ENCODE measurements at places on chromosomes 11 and 22.

DNA sequence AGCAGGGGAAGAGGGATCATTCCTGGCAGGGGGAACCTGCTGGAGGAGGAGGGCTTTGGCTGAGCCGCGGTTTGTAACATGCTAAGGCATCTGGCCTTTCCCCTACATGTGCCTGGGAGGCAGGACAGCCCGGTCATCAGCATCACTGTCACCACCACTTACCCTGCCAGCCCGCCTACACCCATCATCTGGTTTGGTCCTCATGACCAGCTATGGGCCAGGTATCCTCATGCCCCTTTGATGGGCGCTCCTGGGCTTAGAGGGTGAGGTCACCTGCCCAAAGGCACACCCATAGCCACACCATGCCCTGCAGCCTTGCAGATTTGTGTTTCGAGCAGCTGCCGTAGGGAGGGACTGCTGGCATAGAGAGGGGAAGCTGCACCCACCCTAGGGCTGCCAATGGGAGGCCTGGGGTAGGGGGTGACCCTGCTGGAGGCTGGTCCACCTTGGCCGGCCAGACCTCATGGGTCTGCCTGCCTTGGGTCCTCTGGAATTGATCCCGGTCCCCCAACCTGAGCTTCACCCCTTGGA is 2.6 kb downstream of the MRGPRF start:
- H3K4me1 ChIP-seq = peaks cover 16% of the 10 kb centered on the region
- no peak overlapping the region for H3K4me3 ChIP-seq
- H3K27me3 ChIP-seq = no peaks in the 10 kb centered on the region
- no peak for DNase-seq

GRCh38 chr22:36197065-36197440 is 4.6 kb downstream of the APOL4 start:
- H3K4me1 ChIP-seq = peaks cover 19% of the 10 kb centered on the region
- no peaks in the 10 kb centered on the region for H3K36me3 ChIP-seq
- DNase-seq = peak; percentile 77

- DNase-seq = no peak
- no peak overlapping the region for H3K27ac ChIP-seq
- H3K36me3 ChIP-seq = no peaks in the 10 kb centered on the region
- no peaks in the 10 kb centered on the region for H3K4me1 ChIP-seq
Measured at GRCh38 chr11:107996006-107996776, 12.5 kb upstream of the CUL5 start.

GRCh38 chr22:22770881-22771280 is 116.7 kb upstream of the IGLL5 start:
- no peaks in the 10 kb centered on the region for H3K4me1 ChIP-seq
- H3K36me3 ChIP-seq = no peaks in the 10 kb centered on the region
- H3K27me3 ChIP-seq = no peaks in the 10 kb centered on the region
- DNase-seq = no peak
- no peak overlapping the region for H3K27ac ChIP-seq

DNA sequence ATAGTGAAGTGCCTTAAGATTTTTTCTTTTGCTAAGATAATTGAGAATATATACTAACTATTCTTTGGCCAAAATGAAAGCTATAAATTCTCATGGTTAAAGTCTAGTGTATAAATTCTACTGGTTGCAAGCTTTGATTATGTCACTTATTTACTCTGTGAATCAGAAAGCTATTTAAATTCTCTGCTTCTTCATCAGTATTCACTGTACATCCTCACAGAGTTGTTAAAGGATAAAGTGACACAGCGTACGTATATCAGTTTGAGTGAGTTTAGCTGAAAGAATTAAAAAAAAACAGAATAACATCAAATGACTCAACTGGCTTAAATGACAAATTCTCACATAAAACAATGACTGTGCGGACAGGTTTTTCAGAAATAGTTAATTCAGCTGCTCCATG is 453.1 kb downstream of the NELL1 start:
- no peak overlapping the region for H3K27ac ChIP-seq
- no peaks in the 10 kb centered on the region for H3K36me3 ChIP-seq
- H3K4me3 ChIP-seq = no peak overlapping the region
- no peak for DNase-seq
- no peaks in the 10 kb centered on the region for H3K27me3 ChIP-seq

DNA sequence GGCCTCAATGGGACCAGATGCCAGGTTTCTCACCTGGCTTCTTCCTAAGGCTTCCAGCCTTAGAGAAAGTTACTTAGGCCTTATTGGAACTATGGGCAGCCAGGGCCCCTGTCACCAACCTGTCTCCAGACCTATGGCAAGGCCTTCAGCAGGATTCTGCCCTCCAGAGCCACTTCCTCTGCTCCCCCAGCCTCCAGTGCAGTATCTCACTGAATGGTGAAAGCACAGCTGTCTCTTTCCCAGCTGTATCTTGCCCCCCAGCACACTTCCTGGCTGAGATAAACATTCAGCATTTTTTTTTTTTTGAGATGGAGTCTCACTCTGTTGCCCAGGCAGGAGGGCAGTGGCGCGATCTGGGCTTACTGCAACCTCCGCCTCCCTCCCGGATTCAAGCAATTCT is 1.5 kb downstream of the SLC2A11 start:
- H3K27ac ChIP-seq = no peak overlapping the region
- peaks cover 10% of the 10 kb centered on the region for H3K4me1 ChIP-seq
- no peak overlapping the region for H3K4me3 ChIP-seq
- no peaks in the 10 kb centered on the region for H3K27me3 ChIP-seq

DNA sequence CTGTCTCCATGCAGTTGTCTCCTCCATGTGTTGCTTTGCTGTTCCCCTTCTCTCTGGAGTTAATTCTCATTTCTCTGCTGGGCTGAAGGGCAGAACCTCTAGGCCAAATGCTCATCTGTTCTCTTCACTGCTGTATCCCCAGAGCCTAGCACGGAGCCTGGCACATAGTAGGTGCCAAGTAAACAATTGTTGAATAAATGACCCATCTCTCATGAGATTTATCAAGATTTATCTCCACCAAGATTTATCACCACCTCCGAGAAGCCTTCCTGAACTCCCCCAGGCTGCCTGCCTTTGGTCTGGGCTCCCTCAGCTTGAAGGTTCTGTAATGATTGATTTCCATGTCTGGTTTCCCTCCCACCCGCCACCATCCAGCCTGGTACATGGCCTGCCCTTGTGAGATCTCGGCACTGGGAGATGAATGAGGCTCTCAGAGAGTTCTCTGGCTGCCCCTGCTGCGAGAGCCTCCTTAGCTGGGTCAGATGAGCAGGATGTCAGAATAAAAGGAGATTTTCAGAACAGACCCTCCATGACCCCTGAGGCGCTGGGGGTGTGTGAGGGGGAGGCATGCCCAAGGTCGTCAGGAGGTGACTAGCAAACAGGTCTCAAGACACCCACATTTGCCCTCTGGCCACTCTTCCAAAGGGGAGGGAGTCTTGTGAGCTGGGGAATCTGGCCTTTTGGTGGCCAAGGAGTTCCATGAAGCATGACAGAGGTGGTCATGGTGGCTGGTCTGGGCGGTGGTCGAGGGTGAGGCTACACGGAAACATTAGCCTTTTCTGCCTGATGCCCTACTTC is 2.4 kb upstream of the GDPD5 start:
- H3K4me1 ChIP-seq = no peaks in the 10 kb centered on the region
- H3K27ac ChIP-seq = no peak overlapping the region
- no peaks in the 10 kb centered on the region for H3K27me3 ChIP-seq
- no peak for DNase-seq
- no peaks in the 10 kb centered on the region for H3K36me3 ChIP-seq

- H3K4me3 ChIP-seq = no peak overlapping the region
- no peaks in the 10 kb centered on the region for H3K36me3 ChIP-seq
- H3K4me1 ChIP-seq = no peaks in the 10 kb centered on the region
- H3K27me3 ChIP-seq = 0 out of 2 replicates have a peak, but pooled peaks cover 2% of the 10 kb centered on the region
- DNase-seq = no peak
Measured at GRCh38 chr11:60757231-60757800, 649 bp downstream of the MS4A15 start.

DNA sequence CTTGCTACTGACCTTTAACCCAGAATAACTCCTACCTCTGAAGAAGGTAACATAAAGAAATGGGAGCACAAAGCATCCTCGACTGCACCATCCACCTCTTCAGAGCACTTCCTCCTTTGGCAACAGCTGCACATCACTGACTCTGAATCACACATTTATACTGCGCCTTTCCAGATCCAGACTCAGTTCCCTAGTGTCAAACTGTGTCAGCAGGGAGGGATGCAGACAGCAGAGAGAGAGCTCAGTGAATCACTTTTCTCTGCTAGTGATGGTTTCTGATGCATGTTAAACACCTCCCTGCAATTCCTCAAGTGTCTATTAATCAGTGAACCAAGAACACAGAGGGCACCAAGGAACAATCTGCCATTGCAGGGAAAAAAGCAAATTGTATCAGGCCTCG is 118.9 kb downstream of the PLEKHA7 start:
- H3K36me3 ChIP-seq = no peaks in the 10 kb centered on the region
- H3K4me3 ChIP-seq = no peak overlapping the region
- 0 out of 2 replicates have a peak, but pooled peaks cover 6% of the 10 kb centered on the region for H3K27me3 ChIP-seq
- H3K27ac ChIP-seq = no peak overlapping the region

GRCh38 chr11:128865490-128865889 is 1.6 kb downstream of the KCNJ1 start:
- no peak overlapping the region for H3K4me3 ChIP-seq
- H3K27ac ChIP-seq = no peak overlapping the region
- no peaks in the 10 kb centered on the region for H3K4me1 ChIP-seq
- H3K36me3 ChIP-seq = no peaks in the 10 kb centered on the region
- H3K27me3 ChIP-seq = no peaks in the 10 kb centered on the region

GRCh38 chr11:12029738-12030363 is 21.4 kb upstream of the DKK3 start:
- DNase-seq = no peak
- H3K27ac ChIP-seq = no peak overlapping the region
- peaks cover 5% of the 10 kb centered on the region for H3K4me1 ChIP-seq
- H3K27me3 ChIP-seq = no peaks in the 10 kb centered on the region
- H3K36me3 ChIP-seq = no peaks in the 10 kb centered on the region

GRCh38 chr22:30869667-30870395 is 98.7 kb downstream of the MORC2 start:
- H3K4me1 ChIP-seq = no peaks in the 10 kb centered on the region
- no peaks in the 10 kb centered on the region for H3K36me3 ChIP-seq
- no peak for DNase-seq
- H3K27me3 ChIP-seq = peaks cover 4% of the 10 kb centered on the region
- H3K27ac ChIP-seq = no peak overlapping the region

- H3K4me1 ChIP-seq = no peaks in the 10 kb centered on the region
- no peak for DNase-seq
- H3K27ac ChIP-seq = no peak overlapping the region
- H3K27me3 ChIP-seq = no peaks in the 10 kb centered on the region
- H3K4me3 ChIP-seq = no peak overlapping the region
- no peaks in the 10 kb centered on the region for H3K36me3 ChIP-seq
Measured at GRCh38 chr11:116541460-116541859, 231.3 kb downstream of the BUD13 start.

- no peak overlapping the region for H3K27ac ChIP-seq
- H3K36me3 ChIP-seq = no peaks in the 10 kb centered on the region
- no peaks in the 10 kb centered on the region for H3K4me1 ChIP-seq
- H3K4me3 ChIP-seq = no peak overlapping the region
- DNase-seq = no peak
Measured at GRCh38 chr11:117380676-117381075, 53.0 kb downstream of the CEP164 start.

DNA sequence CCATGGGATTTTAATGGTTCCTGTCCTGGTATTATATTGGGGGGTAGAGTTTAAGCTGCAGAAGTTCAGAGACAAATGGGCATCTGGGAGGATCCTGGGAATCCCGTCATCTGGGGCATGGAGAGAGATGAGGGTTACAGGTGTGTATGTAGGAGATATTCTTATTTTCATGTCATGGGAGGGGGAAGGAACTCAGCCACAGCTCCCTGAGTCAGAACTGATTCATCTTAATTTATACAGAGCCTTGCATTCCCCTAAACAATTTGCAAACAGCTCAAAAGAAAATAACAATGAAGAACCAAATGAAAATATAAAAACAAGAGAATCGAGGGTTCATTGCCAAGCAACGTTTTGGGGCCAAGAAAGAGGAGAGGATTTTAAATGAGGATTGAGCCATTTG is 155.9 kb upstream of the TBCEL start:
- no peaks in the 10 kb centered on the region for H3K4me1 ChIP-seq
- no peaks in the 10 kb centered on the region for H3K27me3 ChIP-seq
- no peak for DNase-seq

GRCh38 chr11:94454301-94454700 is 39.3 kb downstream of the MRE11 start:
- no peaks in the 10 kb centered on the region for H3K27me3 ChIP-seq
- H3K4me1 ChIP-seq = no peaks in the 10 kb centered on the region
- DNase-seq = no peak
- no peaks in the 10 kb centered on the region for H3K36me3 ChIP-seq
- H3K27ac ChIP-seq = no peak overlapping the region

GRCh38 chr22:37105154-37105553 is 4.4 kb downstream of the TMPRSS6 start:
- H3K36me3 ChIP-seq = no peaks in the 10 kb centered on the region
- H3K4me1 ChIP-seq = no peaks in the 10 kb centered on the region
- no peak for DNase-seq

DNA sequence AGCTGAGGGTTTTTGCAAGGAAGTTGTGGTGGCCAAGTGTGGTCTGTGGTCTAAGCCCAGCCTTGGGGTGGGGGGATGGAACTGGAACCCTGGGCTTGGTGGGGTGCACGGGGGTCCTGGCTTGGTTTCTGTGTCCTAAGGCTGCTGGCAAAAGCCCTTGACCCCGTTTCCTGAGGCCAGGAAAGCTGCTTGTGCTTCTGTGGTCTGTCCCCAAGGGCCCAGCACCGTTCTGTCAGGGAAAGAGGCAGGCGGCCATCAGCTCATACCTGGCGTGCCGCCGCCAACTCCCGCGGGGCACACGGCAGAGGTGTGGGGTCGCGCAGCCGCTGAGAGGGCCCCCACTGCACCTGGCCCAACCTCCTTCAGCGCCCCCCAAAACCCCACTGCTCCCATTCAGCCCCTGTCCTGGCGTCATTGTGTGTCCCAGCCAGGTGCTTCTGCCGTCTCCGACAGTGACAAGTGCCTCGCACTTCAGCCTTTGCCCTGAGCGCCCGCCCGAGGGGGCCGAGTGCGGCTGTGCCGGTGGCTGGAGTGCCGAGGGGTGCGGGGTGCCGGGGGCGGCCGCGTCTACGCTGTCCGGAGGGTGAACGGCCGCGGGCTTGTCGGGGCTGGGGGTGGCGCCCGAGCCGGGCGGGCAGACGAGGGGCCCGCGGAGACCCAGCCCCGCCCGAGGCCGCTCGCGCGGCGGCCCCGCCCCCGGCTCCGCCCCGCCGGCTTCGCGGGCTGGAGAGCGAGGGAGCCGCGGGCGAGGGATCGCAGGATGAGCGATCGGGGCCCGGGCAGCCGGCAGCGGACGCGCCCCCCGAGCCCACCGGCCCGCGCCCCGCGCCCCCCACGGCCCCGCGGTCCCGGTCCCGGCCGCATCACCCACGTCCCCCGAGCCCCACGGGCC is at the start of gene CNIH2:
Gene CNIH2 (plus strand): TSS at position 705 of the 892 bp plus-strand sequence. CDS start 282 bp downstream, outside the sequence.
- H3K4me1 ChIP-seq = peaks cover 27% of the 10 kb centered on the region
- no peak within 1 kb of the TSS for H3K27ac ChIP-seq
- H3K4me3 ChIP-seq = peak within 1 kb of the TSS; percentile 45

GRCh38 chr22:31332886-31333285 is 13.3 kb downstream of the PATZ1 start:
- no peak for DNase-seq
- no peak overlapping the region for H3K27ac ChIP-seq
- H3K4me3 ChIP-seq = no peak overlapping the region
- no peaks in the 10 kb centered on the region for H3K27me3 ChIP-seq
- H3K4me1 ChIP-seq = peaks cover 22% of the 10 kb centered on the region

Data from SJCRH30 (cell line).